ENCODE measurements at places on chromosomes 3 and 15.

DNA sequence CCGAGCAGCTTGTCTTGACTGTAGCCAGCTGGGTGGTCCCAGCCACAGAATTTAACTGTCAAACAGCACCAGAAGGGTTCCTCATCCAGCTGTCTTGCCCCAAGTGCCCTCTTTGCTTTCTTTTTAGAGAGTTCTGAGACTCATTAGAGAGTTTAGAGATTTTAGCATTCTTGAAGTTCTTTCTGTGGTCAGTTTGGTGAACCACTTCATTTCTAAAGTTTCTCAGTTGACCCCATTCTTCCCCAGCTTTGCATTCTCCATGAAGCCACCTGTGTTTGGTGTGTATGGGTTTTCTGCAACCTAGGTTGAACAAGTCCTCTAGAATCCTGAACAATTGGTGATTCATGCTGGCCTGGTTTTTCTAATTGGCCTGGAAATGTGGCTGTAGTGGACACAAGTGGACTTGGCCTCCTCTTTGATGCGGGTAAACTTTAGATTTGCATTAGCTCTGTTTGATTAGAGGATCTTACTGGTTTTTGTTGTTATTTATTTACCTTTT, 33.7 kb downstream of the FLNB start:
- DNase-seq, result no peak

- no peak for DNase-seq
Measured at GRCh38 chr15:61200626-61201025, 28.5 kb downstream of the RORA start.

- DNase-seq, result no peak
Measured at GRCh38 chr3:176595307-176595706, 602.0 kb downstream of the TBL1XR1 start.

- no peak for DNase-seq
Measured at GRCh38 chr3:121913305-121913990, 19.2 kb downstream of the SLC15A2 start.

GRCh38 chr3:31974471-31974870, 6.6 kb downstream of the OSBPL10 start:
- no peak for DNase-seq

DNA sequence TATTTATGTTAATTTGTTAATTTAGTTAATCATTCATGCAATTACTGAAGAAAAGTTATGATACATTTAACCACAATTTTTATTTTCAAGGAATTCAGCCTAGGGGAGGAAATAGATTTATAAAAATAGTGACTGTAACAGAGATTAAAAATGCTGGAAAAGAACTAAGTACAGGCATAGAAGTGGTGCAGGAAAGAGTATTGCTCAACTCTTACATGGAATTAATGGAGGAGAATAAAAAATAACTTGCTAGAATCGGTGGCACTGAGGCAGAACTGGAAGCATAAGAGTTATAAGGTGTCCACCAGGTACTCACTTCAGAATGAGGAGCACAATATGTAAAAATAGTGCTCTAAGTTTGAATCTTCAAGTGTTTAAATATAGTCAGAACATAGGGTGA, 13.5 kb upstream of the OR5AC2 start:
- DNase-seq, result no peak

DNA sequence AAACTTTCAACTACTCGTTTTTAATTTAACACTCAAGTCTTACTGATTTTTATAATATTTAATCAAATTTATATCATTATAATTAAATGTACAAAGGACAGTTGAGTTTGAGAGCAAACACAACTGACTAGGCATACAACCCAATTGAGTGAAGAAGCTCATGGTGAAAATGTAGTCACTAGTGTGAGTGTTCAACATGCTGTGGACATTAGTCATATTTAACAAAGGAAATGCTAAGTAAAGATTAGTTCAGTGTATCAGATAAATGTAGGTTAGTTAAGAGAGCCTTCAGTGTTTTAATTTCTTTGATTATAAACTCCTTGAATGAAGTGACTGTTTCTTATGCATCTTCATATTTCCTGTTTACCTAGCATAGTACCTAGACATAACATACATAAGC, 444.2 kb upstream of the GOLIM4 start:
- DNase-seq, result no peak
